Activated CD4-positive, alpha-beta T cell treated with anti-CD3 and anti-CD28 coated beads for 36 hours (primary cell): ENCODE measurements at places on chromosomes 3 and 15. TPM values are rescaled to one million over a fixed set of nuclear protein-coding genes. Genes with fewer than 3 reads are reported as not detected.

GRCh38 chr15:100249096-100249815 is 92.5 kb downstream of the ADAMTS17 start:
- no peak for DNase-seq

DNA sequence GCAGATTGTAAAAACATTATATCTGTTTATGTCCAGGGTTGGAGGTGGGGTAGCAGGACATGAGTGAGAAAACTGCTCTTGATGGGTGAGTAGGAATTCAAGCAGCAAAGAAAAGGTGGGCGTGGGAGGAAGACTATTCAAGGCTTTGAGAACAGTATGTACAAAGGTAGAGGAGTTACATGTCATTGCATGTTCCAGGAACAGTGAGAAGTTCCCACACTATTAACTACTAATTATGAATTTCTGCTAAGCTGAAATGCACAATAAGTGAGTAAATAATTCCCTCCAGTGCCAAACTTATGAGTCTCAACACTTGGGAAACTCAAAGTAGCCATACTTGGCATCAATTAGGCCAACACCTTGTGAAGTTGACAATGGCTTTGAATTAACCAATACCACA is 80.1 kb downstream of the SRGAP3 start:
- no peak for DNase-seq

DNA sequence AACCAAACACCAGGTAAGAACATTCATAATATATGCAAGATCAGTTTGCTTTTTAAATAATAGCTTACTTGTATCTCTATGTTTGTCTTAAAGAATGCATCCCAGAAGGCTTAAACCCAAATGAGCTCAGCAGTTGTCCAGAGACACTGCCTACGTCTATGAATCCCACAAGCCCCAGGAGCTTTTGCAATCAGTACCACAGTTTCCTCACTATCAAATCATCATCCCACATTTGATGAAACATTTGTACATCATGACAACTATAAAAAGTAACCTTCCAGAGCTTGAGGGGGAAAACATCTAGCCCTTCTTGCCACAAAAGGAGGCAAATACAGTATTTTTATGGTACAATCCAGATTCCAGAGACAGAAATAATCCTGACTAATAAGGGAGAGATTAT is 63.7 kb downstream of the ATP8B4 start:
- DNase-seq: no peak

DNA sequence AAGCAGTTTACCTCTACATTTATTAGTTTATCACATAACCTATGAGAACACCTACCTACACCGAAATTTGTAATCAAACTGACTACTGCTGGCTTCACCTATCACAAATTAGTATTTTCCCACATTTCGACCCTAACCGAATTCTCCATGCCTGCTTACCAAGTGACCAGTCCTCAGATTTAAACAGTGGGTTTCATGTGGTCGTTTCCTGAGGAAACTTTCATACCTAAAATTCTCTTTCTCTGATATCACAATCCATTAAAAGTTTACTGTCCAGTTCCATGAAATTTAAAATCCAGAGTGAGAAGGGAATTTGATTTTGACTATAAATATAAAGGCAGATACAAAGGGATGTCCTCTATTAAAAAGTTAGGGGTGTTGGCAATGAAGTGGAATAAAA is 1.9 kb downstream of the PLOD2 start:
- DNase-seq: no peak

DNA sequence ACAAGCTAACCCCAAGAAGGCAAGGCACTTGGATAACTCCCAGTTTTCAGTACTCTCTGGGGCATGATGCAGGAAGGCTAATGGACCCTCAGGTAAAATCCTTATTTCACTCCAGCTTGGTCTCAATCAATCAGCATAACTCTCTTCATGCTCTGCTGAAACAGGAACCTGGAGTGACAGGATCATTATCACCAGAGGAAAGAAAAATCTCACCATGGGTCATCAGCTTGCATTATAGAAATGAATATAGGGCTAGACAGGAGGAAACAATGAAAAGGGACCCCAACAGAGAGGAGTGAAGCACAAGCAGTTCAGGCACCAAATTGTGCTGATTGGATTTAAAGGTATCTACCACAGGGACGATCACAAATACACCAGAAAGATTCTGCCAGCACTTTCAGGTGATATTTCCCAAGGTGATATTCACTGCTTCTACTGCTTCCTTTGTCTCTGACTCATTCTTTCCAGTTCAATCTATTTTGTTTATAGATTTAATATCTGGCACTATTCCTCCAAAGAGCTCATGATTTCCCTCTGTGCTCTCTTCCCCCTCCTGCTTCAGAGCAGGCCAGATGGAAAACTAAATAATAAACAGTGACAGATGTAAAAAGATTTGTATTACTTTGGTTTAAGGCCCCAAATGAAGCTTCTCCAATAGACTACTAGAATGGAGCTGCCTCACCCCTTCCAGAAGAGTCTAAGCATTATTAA is 22.9 kb upstream of the THUMPD3 start:
- DNase-seq: no peak

DNA sequence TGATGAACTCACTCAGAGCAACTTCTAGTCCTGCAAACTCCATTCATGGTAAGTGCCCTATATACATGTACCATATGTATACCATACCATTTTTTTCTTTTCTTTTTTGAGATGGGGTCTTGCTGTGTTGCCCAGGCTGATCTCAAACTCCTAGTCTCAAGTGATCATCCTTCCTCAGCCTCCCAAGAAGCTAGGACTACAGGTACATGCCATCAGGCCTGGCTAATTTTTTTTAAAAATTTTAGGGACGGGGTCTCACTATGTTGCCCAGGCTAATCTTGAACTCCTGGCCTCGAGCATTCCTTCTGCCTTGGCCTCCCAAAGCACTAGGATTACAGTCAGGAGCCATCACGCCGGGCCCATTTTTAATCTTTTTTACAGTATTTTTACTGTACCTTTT is 67.3 kb upstream of the MFGE8 start:
- DNase-seq: no peak

- DNase-seq: no peak
These were observed 158.6 kb upstream of the NR2F2 start for GRCh38 chr15:96171853-96172296.

DNA sequence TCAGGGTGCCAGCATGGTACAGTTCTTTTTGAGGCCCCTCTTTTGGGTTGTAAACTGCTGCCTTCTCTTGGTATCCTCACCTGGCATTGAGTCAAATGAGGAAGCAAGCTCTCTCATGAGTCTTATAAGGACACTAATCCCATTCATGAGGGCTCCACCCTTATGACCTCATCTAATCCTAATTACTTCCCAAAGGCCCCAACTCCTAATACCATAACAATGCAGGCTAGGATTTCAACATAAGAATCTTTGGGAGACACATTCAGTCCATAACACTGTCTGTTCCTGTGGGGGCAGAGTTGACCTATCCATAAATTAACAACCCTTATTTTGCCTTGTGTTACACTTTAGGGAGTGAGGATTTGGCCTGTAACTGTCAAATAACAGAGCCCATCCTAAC is 278.3 kb downstream of the LRTM1 start:
- DNase-seq: no peak

- peak; percentile 85 for DNase-seq
These were observed 159.1 kb downstream of the P3H2 start for GRCh38 chr3:189961522-189962161.

- DNase-seq: no peak
These were observed 4.1 kb upstream of the PAK6 start for GRCh38 chr15:40234783-40235182.

- DNase-seq: no peak
These were observed 27.5 kb downstream of the FLNB start for GRCh38 chr3:58035524-58036255.

- DNase-seq: peak; percentile 50
These were observed 284.9 kb downstream of the UACA start for GRCh38 chr15:70478251-70478990.

DNA sequence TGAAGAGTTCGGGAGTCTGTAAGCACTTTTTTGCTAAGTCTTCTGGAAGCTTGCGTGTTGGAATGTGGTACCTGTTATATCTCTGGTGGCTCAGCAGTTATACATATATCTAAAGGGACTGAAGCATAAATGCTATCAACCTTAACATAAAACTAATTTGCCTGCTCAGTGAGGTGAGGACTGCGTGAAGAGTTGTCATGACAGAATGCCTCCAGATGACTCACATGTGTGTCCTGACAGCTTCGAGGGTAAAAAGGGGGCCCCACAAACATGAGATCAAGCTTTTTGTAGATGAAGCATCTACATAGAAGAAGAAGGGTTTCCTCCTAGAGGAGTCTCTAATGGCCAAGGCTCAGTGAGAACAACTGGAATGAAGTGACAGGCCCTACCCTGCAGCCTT is 88.8 kb upstream of the C3orf80 start:
- no peak for DNase-seq

- no peak for DNase-seq
These were observed 24.3 kb upstream of the GADL1 start for GRCh38 chr3:30918761-30919160.

- peak; percentile 90 for DNase-seq
These were observed 5.3 kb downstream of the CLK3 start for GRCh38 chr15:74620636-74621545.

DNA sequence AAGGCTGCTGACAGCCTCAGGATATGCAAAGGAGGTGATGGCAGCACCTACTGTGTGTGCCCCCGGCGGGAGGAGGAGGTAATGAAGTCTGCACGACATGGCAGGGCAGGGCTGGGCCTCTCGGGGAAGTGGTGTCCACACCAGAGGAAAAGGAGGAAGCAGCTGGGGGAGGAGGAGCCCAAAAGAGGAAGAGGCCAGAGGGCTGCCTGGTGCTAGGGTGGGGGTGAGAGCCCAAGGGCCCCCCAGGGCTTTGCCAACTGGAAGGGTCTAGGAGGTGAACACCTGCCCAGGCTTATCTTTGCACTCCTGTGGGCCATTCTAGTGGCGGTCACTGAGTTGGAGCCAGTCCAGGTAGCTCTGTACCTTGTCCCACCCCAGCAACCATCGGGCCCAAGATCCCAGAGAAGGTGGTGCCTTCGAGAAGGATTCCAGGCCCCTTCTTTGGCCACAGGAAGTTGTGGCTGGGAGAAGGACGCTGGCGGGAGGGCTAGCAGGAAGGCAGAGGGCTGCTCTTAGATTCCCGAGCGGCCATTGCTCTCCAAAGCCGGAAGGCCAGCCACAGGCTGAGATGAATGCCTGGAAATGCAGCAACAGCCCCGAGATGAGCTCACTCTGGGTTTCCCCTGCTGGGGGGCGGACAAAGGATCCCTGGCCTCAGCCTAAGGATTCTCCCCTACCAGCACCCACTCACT is 7.0 kb downstream of the GNAI2 start:
- DNase-seq: peak; percentile 73

DNA sequence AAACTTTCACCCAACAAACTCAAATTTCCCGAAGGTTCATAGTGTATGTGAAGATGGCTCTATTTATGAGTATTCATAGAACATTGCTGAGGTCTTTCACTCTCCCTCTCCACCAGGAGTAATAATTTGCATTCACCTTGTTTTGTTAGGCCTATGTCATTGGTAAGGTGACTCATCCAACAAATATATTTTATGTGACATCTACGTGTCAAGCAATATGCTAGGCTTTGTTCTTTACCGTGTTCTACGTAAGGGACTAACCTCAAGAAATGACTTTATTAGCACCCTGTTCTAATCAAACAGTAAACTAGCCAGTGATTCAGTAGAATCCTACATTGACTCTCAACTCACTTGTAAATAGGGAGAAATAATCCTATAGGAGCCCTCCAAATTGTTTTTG is 334.4 kb downstream of the FGF12 start:
- no peak for DNase-seq

RBP2 gene
- not detected for total RNA-seq

BAHD1 gene
- 16.7 TPM for total RNA-seq

LRRIQ4 gene
- 0.12 TPM for total RNA-seq

NEK10 gene
- 0.57 TPM for total RNA-seq

BLOC1S6 gene
- total RNA-seq: 52.5 TPM

GOLIM4 gene
- 3.2 TPM for total RNA-seq

HIGD2B gene
- not detected for total RNA-seq

TRIP4 gene
- total RNA-seq: 19.6 TPM

ERICH6 gene
- 0.58 TPM for total RNA-seq

ZBBX gene
- total RNA-seq: not detected

LRRN1 gene
- total RNA-seq: 0.16 TPM

BOC gene
- 0.40 TPM for total RNA-seq
